ENCODE measurements at places on chromosomes 2 and 18.

- DNase-seq = no peak
Observed at GRCh38 chr2:88253375-88253774, 83.2 kb downstream of the THNSL2 start.

DNA sequence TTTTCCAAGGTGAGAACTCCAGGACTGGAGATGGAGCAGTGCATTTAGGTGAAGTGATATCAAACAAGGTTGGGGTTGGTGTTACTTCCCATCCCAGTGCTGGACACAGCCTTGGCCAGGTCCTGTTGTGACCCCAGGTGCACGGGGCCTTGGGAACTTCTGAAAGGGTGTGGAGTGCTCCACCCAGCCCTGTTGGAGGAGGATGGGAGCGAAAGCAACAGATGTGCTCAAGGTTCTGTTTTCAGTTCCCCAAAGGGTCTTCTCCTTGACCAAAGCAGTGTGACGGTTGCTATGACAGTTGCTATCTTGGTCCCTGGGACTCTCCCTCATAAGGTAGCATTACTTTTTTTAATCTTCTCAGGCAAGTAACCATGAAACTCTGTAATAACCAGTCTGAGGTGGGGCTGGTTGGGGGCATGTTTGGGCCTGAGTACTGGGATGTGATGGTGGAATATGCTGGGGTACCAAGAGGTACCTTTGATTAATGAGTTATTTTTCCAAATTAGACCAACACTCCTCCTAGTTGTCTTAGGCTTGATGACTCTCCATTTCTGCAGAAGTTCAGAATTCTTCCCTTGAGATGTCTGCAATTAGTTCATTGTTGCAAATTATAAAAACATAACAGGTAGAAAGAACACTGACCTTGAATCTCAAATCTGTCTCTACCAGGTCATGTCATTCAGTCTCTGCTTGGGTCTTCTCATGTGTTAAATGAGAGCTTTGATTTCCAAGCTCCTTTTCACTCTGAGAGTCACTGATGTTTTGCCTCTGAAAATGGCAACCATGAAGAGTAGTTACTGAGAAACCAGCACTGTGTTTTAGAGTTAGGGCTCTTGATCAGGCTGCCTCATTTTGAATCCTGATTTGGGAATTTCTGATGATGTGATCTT, 154.5 kb downstream of the RPIA start:
- DNase-seq = no peak

DNA sequence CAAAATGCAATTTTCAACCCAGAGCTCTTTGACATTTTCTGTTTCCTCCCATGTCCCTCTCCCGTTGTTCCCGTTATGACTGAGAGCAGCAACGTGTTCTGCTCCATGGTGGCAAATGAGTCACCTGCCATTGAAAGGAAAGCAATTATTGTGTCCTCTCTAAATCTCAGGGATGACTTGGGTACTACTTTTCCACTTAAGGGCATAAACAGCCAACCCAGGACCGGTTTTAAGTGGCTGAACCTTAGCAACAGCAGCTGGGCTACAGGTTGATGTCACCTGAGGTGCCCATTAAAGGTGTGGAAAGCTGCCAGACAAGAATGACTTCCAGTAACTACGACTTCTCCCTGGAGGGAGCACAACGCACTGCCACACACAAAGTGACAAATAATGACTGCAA, 236.8 kb downstream of the NCKAP5 start:
- DNase-seq = no peak

GRCh38 chr2:165662720-165663119, 131.3 kb downstream of the GALNT3 start:
- no peak for DNase-seq

- peak; percentile 96 for DNase-seq
Observed at GRCh38 chr2:234661175-234661574, 164.3 kb upstream of the ARL4C start.

GRCh38 chr2:9201185-9201891, 5.3 kb upstream of the ASAP2 start:
- no peak for DNase-seq

DNA sequence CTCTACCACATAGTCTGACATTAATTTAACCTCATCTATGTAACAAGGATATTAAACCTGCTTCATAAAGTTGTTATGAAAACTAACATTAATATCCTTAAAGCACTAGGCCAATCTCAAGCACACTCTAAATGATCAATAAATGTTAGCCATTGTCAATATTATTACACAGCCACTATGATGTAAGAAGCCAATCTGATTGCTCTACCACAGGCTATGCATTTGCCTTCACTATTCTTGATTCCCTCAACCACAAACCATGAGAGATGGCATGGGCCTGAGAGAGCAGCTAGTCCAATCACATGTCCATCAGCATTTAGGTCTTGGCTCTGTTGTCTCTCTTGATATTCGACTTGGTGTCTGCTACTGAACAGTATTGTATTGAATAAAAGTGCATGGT, 4.2 kb downstream of the SLC25A12 start:
- DNase-seq = no peak

GRCh38 chr2:9596621-9597311, 34.0 kb downstream of the YWHAQ start:
- no peak for DNase-seq

DNA sequence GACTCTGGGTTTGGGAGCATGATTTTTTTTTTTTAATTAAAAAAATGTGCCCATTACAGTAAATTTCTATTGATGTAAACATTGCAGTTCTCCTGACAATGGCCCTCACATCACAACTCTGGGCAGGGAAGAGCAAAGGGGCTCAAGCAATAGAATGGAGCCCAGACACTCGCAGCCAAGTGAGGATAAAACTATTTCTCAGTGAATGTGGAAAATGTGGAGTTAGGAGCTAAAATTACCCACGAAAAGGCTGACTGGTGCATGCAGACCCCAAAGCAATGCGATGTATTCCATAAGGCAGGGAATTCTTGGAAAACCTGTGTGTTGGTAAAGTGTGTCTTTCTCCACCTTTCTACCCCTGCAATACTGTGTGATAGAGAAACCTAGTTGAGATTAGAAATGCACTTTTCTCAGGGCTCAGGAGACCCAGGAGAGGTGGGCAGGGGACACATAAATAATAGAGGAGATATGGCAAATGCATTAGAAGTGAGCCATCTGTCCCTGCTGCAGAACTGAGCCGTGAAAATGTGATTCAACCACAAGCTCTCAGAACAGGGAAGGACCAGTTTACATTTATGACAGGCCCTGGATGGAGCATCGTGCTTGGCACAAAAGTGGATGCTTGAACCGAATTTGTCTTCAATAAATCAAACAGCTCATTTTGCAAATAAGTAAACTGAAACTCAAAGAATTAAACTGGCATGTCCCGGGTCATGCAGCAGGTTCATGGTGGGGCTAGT, 100.1 kb downstream of the MYCN start:
- no peak for DNase-seq

DNA sequence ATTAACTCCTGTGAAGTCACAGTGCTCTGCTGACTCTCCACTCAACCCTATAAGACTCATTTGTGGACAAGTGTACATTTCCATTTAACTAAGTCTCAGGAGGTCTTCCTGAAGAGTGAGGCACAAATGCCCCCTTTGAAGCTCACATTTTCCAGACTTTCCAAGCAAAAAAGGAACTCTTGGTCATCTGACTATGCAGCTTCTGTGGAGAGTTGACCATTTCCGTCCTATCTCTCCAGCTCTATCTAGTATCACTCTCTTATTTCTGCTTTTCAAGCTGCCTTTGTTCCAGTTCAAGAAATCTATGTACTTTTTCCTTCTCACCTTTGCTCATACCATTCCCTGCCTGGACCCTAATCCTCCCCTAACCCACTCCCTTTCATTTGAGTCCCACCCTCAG, 77.0 kb downstream of the ANTXR1 start:
- no peak for DNase-seq

GRCh38 chr2:88754585-88755320, 63.3 kb downstream of the RPIA start:
- DNase-seq = no peak

DNA sequence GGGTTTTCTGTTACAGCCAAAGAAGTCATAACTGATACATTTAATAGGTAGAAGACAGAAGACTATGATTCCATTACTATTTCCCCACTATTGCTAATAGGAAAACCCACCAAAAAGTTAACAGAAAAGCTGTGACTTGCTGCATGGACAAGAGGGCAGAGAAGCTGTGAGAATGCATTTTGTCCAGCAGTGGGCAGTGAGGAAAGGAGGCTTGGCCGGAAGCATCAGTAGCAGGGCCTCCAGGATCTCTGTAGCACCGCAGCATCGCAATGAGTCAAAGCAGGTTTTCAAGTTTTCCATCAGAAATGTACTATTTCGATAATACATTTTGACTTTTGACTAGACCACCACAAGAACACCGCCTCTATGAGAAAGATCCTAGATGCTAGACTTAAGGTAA, 24.9 kb downstream of the MYO5B start:
- DNase-seq = no peak

DNA sequence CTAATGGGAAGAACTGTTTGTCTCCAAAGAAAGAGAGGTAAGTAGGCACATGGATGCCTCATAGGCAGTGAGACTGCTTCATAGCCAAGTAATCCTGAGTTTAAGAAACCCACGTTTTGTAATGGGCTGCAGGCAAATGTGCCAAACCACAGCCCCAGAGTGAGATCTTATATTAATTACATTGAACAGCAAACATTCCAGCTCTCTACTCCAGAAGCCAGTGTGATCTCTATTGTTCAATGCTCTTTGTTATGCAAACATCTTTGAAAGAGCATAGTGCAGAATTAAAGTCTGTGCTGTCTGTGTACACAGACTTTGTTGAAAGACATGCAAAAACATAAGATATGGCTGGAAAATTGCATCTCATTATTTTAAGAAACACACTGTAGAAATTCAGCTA, 720.8 kb upstream of the REG3G start:
- DNase-seq = no peak

- no peak for DNase-seq
Observed at GRCh38 chr18:34562252-34562870, 147.7 kb upstream of the DTNA start.
